ENCODE measurements at places on chromosomes 6 and 20.

- DNase-seq = no peak
Observed at GRCh38 chr6:120894077-120894476, 440.2 kb downstream of the TBC1D32 start.

DNA sequence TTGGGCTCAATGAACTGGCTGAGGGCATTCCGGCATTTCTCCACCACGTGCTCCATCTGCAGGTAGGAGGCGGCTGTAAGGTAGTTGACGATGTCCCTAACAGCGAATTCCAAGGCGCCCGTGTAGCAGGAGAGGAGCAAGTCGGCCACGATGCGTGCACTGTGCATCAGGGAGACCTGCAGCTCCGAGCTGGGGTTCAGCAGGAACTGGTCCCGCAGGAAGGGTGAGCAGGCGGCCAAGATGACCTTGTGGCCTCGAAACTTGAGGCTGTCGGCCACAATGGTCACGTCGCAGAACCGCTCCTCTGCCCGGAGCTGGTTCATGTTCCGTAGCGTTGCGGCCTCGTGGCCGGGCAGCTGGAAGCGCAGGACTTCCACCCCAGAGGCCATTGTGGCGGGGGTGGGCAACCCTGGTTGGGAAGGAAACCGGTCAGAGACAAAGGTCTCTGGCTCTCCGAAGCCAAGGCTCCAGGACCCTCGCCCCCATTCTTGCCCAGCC, 920 bp downstream of the ZBTB12 start:
- no peak for DNase-seq

DNA sequence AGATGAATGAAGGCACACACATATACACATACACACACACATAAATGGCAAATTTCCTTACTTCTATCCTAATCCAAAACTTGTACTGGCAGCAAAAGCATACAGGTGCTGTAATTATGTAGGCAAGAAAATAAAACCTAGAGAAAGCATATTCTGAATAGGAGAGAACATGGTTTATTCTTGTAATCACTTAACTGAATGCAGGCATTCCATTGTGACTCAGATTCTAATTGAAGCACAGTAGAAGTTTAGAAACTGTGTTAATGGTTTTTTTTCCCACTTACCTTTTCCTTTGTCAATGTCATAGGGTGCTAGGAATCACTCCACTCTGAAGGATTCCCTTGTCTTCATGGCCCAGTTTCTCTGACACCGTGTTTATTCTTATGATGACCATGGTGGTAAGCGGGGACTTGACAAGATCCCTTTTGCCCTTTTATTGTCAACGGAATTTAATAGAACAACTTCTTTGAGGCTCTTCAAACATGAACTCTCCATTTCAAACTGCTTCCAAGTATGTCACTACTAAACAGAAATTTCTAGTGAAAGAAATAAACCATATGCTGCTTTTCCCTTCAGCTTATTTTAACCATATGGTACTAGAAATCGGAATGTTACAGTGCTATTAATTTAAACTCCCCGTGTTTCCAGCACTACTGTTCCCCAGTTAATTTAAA, 164.2 kb downstream of the OGFRL1 start:
- no peak for DNase-seq

DNA sequence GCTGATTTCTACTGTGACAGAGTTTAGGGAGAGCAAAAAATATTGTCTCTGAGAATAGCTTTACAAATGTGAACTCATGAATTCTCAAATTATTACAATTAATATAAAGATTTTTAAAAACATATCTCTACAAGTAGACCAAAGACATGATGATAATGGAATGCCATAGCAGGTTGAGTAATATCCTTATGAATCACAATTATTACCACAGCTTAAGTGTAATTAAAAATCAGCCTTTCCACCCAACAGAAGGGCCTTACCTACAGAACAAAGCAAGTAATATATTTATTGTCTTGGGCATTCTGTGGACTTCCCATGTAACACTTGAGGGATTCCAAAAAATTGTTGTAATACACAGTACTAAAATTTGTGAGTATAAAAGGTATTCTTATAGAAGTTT, 1099.6 kb upstream of the GJE1 start:
- DNase-seq = no peak

GRCh38 chr6:169251822-169252504, 1.7 kb downstream of the THBS2 start:
- DNase-seq = no peak

DNA sequence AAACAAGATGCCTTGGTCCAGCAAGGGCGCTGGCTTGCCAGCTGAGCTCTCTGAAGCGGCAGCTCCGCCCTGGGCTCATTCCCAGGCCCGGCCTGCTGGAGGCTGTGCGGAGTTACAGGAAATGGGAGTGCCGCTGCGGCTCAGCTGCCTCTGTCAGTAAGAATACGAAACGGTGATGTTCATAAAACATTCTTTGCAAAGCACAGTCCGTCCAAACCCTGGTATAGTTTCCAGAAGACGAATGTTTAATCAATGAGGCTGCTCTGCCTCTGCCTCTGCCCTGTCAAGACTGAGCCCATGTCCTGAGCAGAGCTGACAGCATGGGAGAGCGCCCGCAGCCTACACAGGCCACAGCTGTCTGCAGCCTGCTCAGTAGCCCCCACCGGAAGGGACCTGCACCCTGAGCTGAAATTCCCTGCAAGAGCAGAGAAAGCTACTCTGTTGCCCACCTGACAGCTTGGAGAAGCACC, 153.3 kb upstream of the SNX9 start:
- DNase-seq = peak; percentile 37

- no peak for DNase-seq
Observed at GRCh38 chr20:13567663-13568062, 71.1 kb downstream of the TASP1 start.

- DNase-seq = no peak
Observed at GRCh38 chr6:126147291-126147815, 161.0 kb downstream of the TRMT11 start.

- no peak for DNase-seq
Observed at GRCh38 chr6:149224399-149224798, 93.1 kb upstream of the TAB2 start.

- DNase-seq = no peak
Observed at GRCh38 chr20:46145713-46146112, 27.6 kb downstream of the CD40 start.
